Placental pericyte (primary cell): ENCODE measurements at places on chromosomes 1 and 21. TPM values are rescaled to one million over a fixed set of nuclear protein-coding genes. Genes with fewer than 3 reads are reported as not detected.

The PCP4 gene
- total RNA-seq, result not detected in 2 replicates

The CFHR1 gene
- not detected in 2 replicates for total RNA-seq

The EXO1 gene
- total RNA-seq, result 2.8 and 23.8 TPM in 2 replicates

The S100A7A gene
- not detected in 2 replicates for total RNA-seq

The BTBD19 gene
- total RNA-seq, result 10.5 and 23.4 TPM in 2 replicates

The MTX1 gene
- 45.3 and 63.3 TPM in 2 replicates for total RNA-seq

The FAM72D gene
- total RNA-seq, result 0.22 and 1.1 TPM in 2 replicates

The IARS2 gene
- total RNA-seq, result 62.4 and 76.9 TPM in 2 replicates

The CRYAA gene
- not detected in 2 replicates for total RNA-seq

The SYT14 gene
- 1.8 and 2.6 TPM in 2 replicates for total RNA-seq

The LRRC38 gene
- not detected in 2 replicates for total RNA-seq

The LIPI gene
- total RNA-seq, result not detected in 2 replicates

The TTLL7 gene
- total RNA-seq, result 9.6 and 15.9 TPM in 2 replicates

The DIRAS3 gene
- 5.7 and 30.4 TPM in 2 replicates for total RNA-seq

The TPTE gene
- total RNA-seq, result 1.1 TPM in 1 of 2 replicates, not detected in the other

The CGN gene
- total RNA-seq, result 0.72 TPM in 1 of 2 replicates, not detected in the other

The KCNK2 gene
- total RNA-seq, result 0.44 and 6.3 TPM in 2 replicates

The FCRL4 gene
- total RNA-seq, result not detected in 2 replicates

The PAPPA2 gene
- total RNA-seq, result 0.22 and 1.6 TPM in 2 replicates

The RPTN gene
- not detected in 2 replicates for total RNA-seq

The SLC9C2 gene
- total RNA-seq, result under 0.01 TPM in 1 of 2 replicates, not detected in the other

The TRIM62 gene
- total RNA-seq, result 5.0 and 6.3 TPM in 2 replicates

The ASH1L gene
- total RNA-seq, result 28.9 and 30.2 TPM in 2 replicates

The DYNLT4 gene
- total RNA-seq, result not detected in 2 replicates

The DLGAP3 gene
- not detected in 2 replicates for total RNA-seq

The SLFNL1 gene
- 0.14 and 0.44 TPM in 2 replicates for total RNA-seq

The GPR3 gene
- 0.44 and 2.9 TPM in 2 replicates for total RNA-seq

The INKA2 gene
- 4.0 and 6.3 TPM in 2 replicates for total RNA-seq

The HPDL gene
- total RNA-seq, result 0.86 TPM in 1 of 2 replicates, not detected in the other

The TIE1 gene
- total RNA-seq, result 0.57 TPM in 1 of 2 replicates, not detected in the other

The TFF3 gene
- not detected in 2 replicates for total RNA-seq

The TNFSF18 gene
- total RNA-seq, result 2.6 and 6.3 TPM in 2 replicates

The AKR7A3 gene
- 0.29 and 0.66 TPM in 2 replicates for total RNA-seq

The SH2D1B gene
- not detected in 2 replicates for total RNA-seq

The OLIG1 gene
- not detected in 2 replicates for total RNA-seq

The PGLYRP4 gene
- not detected in 2 replicates for total RNA-seq

The SLC2A5 gene
- total RNA-seq, result 0.86 and 2.6 TPM in 2 replicates

The KIF14 gene
- 1.1 and 28.3 TPM in 2 replicates for total RNA-seq

The MMEL1 gene
- not detected in 2 replicates for total RNA-seq

The OR1C1 gene
- total RNA-seq, result not detected in 2 replicates

The FAM20B gene
- total RNA-seq, result 26.5 and 45.4 TPM in 2 replicates

The NCF2 gene
- 0.14 TPM in 1 of 2 replicates, not detected in the other for total RNA-seq

The GPR161 gene
- 8.3 and 17.2 TPM in 2 replicates for total RNA-seq

The SELE gene
- total RNA-seq, result not detected in 2 replicates
